CD4-positive, alpha-beta T cell treated with Interferon alpha-2 for 1 hour (primary cell): ENCODE measurements at places on chromosomes 16 and 17.

- peak; percentile 73 for DNase-seq
Observed at GRCh38 chr16:85570735-85571562, 42.2 kb upstream of the GSE1 start.

GRCh38 chr16:72458035-72458434, 286.1 kb upstream of the PMFBP1 start:
- DNase-seq = no peak

- no peak for DNase-seq
Observed at GRCh38 chr16:73113336-73113735, 65.4 kb upstream of the ZFHX3 start.

DNA sequence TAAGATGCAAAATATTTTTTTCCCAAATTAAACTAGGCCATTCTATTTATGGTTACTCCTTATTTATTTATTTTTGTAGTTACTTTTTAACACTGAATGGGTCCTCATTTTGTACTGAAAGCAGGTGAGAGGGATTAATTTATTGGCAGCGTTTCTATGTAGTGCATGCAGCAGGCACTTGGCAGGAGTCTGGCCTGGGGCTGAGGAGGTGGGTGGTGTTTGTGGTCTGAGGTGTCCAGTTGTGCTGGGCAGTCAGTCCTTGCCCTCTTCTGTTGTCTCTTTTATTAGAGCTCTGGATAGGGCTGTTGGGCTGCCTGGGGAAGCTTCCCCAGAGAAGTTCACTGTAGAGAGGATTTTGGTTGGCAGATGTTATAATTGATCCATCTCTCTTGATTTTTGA, 12.7 kb downstream of the SEC14L1 start:
- DNase-seq = no peak

DNA sequence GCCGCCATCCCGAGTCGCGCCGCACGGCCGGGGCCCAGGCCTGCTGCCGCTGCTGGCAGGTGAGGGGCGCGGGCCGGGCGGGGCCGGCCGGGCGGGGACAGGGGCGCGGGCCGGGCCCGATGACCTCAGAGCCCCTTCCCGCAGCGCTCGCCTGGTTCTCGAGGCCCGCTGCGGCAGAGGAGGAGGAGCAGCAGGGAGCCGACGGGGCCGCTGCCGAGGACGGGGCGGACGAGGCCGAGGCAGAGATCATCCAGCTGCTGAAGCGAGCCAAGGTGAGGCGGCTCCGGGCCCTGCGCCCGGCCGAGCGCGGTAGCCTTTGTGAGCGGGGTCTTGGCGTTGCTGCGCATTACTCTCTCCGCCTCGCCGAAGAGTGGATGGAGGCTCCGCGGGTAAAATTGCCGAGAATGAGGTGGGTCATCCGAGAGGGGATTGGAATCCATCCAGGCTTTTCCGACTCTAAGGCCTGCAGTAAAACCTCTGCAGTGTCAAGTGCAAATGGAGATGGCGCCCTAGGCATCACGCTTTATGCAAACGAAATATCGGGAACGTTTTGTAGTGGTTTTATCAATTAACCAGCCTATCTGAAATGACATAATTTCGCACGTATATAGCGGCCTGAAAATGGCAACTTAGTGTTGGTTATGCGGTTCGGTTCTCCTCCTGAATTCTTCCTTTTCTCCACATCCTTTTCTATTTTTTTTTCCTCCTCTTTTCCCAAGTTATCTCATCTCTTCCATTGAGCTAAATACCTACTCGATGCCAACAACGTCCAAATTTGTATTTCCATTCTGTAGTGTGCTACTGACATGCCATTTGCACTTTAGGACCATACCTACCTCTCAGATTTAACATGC, 577 bp downstream of the TTC19 start:
- DNase-seq = no peak

GRCh38 chr17:76948726-76949342, 80.6 kb downstream of the MGAT5B start:
- no peak for DNase-seq

- DNase-seq = no peak
Observed at GRCh38 chr16:3807425-3808123, 72.9 kb downstream of the CREBBP start.

DNA sequence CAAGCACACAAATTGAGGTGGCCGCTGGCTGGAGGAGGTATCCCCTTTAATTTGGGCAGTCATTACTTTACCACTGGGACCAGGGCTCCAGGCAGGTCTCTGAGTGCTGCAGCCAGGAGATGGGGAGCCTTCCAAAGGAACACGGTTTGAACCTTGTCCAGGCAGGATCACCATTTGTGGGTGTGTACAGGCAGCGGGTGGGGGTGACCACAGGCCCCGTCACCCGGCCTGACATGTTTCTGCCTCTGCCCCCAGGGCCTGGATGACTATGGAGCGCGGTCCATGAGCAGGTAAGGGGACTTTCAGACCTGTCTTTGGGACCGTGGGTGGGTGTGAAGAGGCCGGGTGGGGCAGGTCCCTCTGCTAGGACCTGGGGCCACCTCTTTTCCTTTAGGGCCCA, 57.1 kb upstream of the PVALEF start:
- DNase-seq = no peak

- DNase-seq = no peak
Observed at GRCh38 chr17:2875608-2876007, 79.4 kb downstream of the RAP1GAP2 start.

DNA sequence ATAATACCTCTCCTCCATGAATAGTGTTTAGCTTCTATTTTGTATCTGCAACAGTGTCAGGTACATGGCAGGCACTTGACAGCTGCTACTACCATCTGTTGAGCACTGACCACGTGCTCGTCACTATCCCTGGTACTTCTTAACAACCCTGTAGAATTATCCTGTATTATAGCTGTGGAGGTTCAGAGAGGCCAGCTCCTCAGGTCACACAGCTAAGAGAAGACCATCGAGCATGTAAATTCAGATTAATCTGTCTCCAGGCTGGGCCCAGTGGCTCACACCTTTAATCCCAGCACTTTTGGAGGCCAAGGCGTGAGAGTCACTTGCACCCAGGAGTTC, 26.3 kb downstream of the WSB1 start:
- no peak for DNase-seq

DNA sequence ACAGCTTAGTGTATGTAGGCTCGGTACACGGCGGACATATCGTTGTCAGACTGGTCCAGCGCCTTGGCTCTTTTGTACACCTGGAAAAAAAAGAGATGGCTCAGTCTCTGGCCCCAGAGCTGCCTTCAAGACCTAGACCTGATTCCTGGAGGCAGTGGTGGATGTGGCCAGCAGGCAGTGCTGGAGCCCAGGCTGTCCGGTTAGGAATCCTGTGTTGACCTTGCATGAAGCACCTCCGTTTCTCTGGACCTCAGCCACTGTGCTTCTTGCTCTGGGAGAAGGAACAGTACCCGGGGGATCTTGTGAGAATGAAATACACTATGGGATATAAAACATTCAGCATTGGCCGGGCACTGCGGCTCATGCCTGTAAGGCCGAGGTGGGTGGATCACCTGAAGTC, 2.8 kb upstream of the ROGDI start:
- no peak for DNase-seq

GRCh38 chr17:61363601-61364462, 35.8 kb upstream of the TBX2 start:
- DNase-seq = no peak

- no peak for DNase-seq
Observed at GRCh38 chr17:49187301-49187700, 23.1 kb downstream of the GNGT2 start.

DNA sequence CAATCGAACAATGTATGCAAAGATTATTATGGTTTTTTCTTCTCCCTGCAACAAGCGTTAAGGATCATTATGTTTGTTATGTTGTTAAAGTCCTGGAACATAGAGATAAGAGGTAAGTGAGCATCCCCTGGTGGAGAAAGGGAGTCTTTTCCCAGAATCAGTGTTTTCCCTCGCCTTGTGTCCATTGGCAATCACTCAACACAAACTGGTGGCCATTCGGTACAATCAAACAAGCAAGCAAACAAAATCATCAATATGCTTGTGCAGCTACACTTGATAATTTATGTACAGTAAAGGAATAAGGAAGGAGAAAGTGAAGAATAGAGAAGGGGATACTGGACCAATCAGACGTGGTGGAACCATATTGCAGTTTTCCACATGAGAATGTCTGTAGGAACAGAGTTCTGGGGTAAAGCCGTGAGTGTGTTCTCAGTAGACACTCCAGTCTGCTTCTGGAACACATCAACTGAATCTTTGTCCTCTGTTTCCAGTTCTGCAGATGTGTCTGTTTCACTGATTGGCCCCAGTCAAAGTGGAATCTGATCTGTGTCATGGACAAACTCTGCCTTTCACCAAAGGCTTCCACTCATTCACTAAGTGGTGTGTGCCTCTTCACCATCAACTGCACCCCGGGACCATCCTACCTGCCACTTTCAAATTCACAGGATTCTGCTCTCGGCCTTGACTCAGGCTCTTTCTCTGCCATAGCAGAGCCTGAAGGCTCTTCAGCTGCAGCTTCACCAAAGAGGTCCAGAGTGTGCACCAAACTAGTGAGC, 169.5 kb downstream of the AHSP start:
- no peak for DNase-seq
